ENCODE measurements at places on chromosomes 4 and X.

DNA sequence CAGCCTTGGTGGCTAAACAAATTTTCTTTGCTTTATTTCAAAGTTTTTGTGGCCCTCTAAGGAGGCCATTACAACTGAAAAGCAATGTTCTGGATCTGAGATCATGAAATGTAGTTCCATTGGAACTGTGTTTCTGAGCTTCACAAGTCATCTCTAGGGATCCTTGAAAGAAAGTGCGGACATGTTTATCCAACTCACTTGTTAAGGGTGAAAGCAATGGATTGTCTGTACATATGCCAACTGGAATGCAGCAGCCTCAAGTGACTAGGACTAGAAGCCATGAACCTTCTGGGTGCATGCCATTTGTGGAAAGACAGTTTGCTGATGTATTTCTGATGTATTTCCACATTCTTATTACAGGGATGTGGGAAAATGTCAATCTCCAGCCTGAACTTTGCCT, 36.7 kb upstream of the KLHL13 start:
- DNase-seq, result no peak

- DNase-seq, result no peak
These were observed 53.5 kb downstream of the PTTG2 start for GRCh38 chr4:38013461-38014366.

DNA sequence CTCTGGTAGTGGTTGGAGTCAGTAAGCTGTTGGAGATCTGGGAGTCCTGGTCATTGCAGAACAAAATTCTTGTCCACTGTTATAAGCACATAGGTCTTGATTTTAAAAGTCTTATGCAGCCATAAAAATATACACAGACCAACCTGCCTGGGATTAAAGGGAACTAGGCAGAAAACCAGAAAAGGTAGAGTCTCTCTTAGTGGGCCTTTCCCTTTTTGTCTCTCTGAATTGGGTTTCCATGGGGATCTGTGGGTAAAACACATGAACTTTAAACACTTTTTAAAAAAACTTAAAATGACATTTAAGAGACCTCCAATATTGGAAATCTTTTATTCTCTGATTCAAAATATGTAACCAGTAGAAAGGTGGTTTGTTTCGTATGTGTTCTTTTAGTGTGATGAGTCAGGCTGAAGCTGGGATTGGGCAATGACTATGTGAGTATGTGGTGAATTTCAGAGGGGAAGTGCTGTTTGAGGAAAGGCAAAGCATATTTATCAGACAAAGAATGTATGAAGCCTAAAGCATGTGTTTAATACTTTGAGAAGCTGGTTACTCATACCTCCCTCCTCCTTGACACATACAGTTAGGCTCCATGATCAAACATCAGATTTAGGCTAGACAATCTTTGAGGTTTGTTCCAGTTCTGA, 29.6 kb downstream of the SLC16A2 start:
- no peak for DNase-seq

GRCh38 chr4:73028621-73029020, 40.9 kb downstream of the COX18 start:
- no peak for DNase-seq

GRCh38 chr4:151667048-151667447, 93.8 kb downstream of the GATB start:
- DNase-seq, result no peak

GRCh38 chrX:149516604-149517003, 11.5 kb upstream of the IDS start:
- DNase-seq, result no peak

- DNase-seq, result no peak
These were observed 29.2 kb downstream of the FANCB start for GRCh38 chrX:14843666-14844065.

DNA sequence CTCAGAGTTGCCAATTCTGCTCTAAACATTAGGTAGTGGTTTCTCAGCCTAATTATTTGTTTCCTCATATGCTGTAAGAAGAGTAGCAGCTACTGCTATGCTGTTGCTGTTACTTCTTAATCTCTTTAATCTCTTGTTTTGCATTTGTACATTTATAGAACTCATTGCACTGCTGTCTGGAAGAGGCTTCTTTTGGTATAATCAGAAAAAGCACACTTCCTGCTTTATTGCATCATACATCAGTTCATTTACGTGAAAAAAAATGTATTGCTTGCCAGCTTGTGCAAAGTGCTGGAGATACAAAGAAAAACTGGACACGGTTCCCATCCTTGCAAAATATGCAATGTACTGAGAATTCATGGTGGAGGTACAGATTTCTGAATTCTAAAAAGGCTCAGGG, 332.0 kb downstream of the GRXCR1 start:
- no peak for DNase-seq

DNA sequence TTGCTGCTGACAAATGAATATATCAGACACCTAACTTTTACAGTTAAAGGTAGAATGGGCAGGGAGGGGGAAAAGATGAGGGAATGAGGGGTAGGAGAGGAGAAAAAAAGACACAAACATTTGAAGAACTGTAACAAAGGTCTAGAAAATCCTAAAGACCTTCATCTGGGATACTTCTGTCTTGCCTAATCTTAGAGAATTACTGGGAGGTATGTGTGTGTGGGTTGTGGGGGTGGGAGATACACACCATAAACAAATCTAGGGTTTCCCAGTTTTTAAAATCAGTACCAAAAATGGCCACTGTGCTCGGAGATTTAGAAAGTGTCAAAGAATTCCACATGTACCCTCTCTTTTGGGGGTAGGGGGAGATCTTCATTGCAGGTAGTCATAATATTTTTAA, 166.7 kb downstream of the SH3KBP1 start:
- DNase-seq, result no peak

GRCh38 chr4:5996641-5997040, 21.6 kb downstream of the C4orf50 start:
- no peak for DNase-seq

GRCh38 chr4:141853091-141853764, 216.8 kb downstream of the IL15 start:
- DNase-seq, result no peak

DNA sequence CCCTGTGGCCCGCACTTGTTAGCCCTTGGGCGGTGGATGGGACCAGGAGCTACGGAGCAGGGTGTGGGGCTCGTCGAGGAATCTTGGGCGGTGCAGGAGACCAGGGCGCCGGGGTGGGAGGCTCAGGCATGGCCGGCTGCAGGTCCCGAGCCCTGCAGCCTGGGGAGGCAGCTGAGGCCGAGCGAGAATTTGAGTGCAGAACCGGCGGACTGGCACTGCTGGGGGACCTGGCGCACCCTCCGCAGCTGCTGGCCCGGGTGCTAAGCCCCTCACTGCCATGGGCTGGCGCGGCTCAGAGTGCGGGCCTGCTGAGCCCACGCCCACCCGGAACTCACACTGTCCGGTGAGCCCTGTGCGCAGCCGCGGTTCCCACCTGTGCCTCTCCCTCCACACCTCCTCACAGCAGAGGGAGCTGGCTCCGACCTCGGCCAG, 73.6 kb upstream of the TLL1 start:
- DNase-seq, result no peak

GRCh38 chr4:132540797-132541196, 608.3 kb upstream of the PCDH10 start:
- no peak for DNase-seq

DNA sequence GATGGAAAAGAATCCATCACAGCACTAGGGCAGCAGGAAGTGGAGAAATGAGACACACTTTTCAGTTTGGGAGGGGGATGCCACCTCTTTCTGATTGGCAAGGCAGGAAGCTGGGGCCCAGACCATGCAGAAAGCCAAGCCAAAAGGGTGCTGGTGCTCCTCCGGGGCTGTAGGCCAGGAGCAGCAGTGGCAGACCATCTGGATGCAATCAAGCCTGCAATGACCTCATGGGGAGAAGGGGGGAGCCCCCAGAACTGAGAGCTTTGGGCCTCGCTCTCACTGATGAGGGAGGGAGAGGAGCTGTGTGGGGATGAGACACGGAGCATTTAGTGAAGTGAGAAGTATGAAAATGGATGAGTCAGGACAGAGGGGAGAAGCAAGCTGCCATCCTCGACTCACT, 141.3 kb upstream of the NALF2 start:
- no peak for DNase-seq

- no peak for DNase-seq
These were observed 744.0 kb downstream of the FSTL5 start for GRCh38 chr4:161419822-161420221.

DNA sequence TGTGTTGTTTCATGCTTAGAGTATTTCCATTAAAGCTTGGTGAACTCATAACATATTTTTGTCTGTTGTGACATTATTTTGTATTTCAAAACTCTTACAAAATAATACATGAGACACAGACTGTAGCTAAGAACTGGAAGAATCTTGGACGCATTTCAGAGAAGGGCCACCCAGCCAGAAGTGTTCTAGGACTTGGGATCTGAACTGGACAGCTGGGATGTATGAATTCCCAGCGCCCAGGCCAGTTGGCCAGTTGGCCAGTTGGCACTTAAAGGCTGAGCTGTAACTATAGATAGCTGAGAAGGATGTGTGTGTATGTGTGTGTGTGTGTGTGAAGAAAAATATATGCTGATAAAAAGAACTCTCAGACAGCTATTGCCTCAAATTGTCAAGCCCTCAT, 193.4 kb upstream of the GPR101 start:
- DNase-seq, result no peak

DNA sequence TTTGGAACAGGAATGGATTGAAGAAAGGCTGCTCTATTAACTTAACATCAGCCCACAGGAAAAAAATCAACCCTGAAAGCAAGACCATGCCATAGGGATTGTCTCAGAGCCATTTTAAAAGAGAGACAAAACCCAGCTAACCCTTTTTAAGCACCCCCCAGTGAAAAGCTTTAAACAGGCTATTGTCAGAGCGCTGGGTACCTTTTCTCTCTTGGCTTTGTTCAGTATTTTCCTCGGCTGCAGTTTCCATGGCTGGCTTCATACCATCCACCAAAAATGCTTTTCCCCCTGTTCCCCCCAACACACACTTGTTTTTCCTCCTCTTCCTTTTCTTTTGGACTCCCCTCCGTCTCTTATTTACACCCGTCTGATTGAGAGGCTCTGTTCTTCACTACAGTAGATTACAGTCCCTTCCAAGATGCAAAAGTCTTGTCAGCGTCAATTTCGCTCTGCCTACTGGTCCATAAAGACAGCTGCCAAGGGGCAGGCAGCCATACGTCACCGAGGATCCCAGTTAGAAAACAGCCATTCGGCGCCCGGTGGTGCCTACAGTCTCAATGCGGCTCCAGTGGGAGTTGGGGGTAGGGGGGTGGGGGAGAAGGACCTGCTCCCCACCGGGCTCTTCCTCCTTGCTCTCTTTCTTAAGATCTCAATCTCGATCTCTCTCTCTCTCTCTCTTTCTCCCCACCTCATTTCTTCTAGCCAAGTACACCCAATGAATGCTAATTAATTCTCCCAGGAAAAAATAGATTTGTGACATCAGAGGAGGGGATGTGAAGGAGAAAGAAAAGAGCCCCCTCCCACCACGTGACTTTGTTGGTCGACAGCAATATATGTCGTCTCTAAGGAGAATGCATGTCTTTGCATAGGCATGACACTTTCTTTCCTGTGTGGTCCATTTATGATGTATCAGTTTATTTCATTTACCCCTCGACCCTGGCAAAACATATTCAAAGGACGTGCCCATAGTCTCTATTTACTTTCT, at the start of gene GPM6B:
TSS of gene GPM6B (minus strand) at position 451 of the 985 bp plus-strand sequence. CDS start at position 262, 189 bp downstream.
- no peak for DNase-seq

- no peak for DNase-seq
These were observed 77.1 kb downstream of the EIF4E start for GRCh38 chr4:98851806-98852205.

GRCh38 chrX:78946178-78946931, 1.2 kb downstream of the P2RY10 start:
- no peak for DNase-seq

DNA sequence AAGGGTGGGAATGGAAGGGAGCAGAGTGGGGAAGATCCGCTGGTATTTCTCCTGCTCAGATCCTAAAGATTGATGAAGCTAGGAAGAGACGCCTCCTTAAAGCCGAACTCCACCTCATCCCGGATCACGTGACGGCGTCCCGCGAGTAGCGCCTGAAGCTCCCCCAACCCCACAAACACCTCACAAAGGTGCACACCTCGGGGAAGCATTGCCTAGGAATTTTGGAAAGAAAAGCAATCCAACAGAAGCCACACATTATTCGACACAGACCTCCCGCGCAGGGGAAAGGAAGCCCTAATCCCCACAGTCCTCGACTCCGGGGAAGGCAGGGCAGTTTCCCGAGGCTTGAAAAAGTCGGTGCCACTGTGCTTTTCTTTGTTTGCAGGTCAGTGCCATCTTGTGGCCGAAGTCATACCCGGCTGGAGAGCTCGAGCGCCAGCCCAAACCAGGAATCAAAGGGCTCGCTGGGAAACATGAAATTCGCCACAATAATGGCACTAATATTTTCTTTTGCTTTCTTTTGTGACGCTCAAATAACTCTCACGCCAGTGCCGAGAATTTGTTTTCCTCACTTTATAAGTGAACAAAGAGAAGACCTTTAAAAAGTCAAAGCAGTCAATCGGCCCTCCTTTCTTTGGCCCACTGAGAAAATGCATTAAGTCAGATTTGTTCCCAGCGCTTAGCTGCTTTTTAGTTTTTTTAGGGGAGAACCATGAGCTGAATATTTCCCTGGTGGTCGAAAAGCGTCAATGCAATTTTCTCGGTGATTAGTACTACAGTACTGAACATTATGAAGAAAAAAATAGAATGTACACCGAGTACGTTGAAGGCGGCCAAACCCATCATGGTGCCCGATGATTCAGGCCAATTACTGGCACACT, at the start of gene NPY1R:
TSS of gene NPY1R (minus strand) at position 71 of the 881 bp plus-strand sequence. CDS start 6,042 bp downstream, outside the sequence.
- DNase-seq, result peak; percentile 5

- peak; percentile 72 for DNase-seq
These were observed at the start of gene FHL1 for GRCh38 chrX:136147315-136147901. Gene FHL1, plus strand, starts transcription at chrX:136147533.

GRCh38 chrX:31820430-31821210, 748.8 kb upstream of the FTHL17 start:
- DNase-seq, result no peak

DNA sequence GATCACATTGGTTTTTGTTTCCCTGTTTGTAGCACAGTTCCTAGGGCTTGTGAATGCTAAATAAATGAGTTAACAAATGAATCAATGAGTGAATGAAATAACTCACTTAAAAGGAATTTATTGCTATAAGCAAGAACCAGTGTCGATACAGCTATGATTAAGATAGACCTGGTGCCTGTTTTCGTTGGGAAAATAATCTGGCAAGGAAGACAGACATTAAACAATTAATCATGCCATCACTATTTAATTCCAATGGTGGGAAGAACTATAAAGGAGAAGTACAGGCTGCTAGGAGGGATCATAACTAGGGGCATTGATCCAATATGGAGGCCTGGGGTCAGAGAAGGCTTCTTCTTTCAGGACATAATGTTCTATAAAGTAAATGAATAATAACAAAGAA, 4.5 kb upstream of the CBR4 start:
- no peak for DNase-seq

GRCh38 chr4:11232015-11232414, 196.7 kb downstream of the HS3ST1 start:
- no peak for DNase-seq

GRCh38 chr4:111992351-111993168, 152.7 kb upstream of the FAM241A start:
- no peak for DNase-seq

GRCh38 chr4:85496126-85496849, 21.3 kb downstream of the ARHGAP24 start:
- DNase-seq, result no peak

GRCh38 chrX:50579955-50580354, 109.3 kb upstream of the DGKK start:
- DNase-seq, result peak; percentile 54

Data from CD4-positive, alpha-beta T cell treated with Interleukin-21 for 1 hour (primary cell).